ENCODE measurements at places on chromosomes 11 and 22.

- DNase-seq = no peak
Measured at GRCh38 chr11:68039526-68040086, 781 bp downstream of the TCIRG1 start.

GRCh38 chr11:69644071-69644961, 3.4 kb downstream of the CCND1 start:
- DNase-seq = no peak

- no peak for DNase-seq
Measured at GRCh38 chr22:31259798-31260473, 32.4 kb downstream of the PIK3IP1 start.

DNA sequence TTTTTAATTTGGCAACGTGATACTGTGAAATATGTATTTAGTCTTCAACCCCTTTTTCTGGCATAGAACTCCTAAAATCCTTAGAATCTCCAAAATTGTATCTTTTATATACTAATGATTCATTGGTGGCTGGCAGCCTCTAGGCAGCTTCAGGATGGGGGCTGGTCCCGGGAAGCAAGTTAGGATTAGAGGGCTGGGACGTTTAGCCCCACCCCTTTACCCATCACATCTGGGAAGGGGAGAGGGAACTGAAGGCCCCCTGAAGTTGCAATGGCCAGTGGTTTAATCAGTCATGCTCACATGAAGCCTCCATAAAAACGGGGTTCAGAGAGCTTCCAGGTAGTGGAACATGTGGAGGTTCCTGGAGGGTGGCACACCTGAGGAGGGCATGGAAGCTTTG, 7.1 kb downstream of the IL17RA start:
- DNase-seq = no peak

GRCh38 chr11:64562723-64563351, 28.2 kb upstream of the SLC22A12 start:
- no peak for DNase-seq

DNA sequence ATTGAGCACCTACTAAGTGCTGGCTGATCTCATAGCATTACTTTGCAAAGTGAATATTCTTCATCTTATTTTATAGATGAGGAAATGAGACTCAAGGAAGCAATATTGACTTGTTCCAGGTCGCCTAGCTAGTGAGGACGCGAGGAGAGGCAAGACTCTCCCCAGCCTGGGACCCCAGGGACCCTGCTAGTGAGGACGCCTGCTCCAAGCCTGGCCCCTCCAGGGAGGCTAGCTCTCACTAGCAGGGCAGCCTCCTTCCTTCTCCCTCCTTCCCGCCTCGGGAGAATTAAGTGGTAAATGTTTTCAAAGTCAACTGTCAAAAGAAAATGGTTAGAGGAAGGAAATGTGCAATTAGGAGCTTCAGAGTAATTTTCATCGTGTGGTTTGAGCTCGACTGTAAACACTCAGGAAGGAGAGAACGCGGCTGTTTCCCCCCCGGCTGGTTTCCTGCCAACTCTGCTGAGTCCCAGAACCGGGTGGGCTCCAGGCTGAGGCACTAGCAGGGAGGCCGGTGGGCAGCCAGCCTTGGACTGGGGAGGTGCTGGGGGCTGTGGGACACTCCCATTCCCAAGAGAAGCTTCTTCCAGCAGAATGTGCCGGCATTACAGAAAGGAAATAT, 17.9 kb downstream of the MYEOV start:
- no peak for DNase-seq

DNA sequence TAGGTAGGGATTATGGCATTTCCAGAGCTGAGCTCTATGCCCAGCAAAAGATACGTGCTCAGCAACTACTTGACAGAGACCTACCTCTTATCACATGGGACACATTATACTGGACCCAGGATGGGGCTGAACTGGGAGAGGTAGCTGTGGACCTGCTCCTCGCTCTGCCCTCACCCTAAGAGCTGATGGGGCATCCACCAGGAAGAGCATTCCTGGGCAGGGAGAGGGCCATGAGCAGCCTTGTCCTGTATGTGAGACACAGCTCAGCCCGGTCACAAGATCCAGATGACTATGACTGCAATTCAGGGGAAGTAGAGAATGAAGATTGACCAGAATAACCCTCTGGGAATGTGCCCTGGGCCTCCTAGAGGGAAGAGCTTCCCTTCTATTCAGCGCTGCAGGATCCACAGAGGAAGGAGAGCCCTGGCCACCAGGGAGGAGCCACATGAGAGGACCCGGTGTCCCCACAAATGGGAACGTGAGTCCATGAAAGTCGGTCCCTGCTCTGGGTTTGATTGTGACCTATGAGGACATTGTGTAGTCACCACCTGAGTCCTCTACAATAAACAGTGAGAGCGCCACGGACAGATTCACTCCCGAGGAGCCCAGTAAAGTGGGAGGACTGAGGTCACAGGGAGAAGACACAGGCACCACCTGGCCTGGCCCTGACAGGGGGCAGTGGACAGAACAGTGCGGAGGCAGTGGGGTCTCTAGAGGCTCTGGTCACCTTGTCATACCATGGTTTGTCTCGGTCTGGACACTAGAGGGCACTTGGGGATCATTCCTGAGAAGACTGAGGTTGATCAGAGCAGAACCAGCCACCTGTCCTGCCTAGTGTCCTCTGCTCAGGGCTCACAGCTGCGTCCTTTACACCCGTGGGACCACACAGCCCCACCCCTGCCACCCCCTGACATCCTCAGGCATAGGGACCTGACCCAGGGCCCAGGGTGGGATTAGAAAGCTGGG, 99.5 kb downstream of the ZNF280B start:
- DNase-seq = no peak

DNA sequence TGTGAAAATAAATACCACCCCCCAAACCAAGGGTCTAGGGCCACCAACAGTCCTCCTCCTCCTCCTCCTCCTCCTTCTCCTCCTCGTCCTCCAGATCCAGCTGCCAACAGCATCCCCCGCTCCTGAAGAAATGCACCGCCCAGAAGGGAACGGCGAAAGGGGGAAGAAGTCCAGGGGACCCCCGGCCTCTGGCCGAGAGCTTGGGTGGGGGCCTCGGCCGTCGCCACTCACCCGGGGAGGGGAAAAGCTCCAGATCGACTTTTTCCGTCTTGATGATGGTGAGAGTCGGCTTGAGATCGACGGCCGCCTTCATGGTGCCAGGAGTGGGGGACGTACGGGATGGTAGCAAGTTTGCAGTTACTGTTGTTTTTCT, 65.7 kb downstream of the ETS1 start:
- DNase-seq = no peak

DNA sequence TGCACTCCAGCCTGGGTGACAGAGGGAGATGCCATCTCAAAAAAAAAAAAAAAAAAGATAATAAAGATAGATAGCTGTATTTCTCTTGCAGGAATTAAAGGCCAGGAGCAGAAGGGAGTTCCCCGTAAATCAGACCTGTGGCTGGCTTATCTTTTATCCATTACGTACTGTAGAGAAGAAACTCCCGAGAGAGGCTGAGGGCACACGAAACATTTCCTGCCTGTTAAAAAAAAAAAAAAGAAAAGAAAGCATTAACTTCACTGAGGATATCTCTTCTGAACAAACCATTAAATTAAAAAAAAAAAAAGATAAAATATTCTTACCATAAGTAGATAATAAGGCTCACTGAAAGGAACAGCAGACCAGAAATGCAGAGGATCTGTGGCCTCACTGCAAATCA, 22.5 kb downstream of the P4HA3 start:
- DNase-seq = no peak

DNA sequence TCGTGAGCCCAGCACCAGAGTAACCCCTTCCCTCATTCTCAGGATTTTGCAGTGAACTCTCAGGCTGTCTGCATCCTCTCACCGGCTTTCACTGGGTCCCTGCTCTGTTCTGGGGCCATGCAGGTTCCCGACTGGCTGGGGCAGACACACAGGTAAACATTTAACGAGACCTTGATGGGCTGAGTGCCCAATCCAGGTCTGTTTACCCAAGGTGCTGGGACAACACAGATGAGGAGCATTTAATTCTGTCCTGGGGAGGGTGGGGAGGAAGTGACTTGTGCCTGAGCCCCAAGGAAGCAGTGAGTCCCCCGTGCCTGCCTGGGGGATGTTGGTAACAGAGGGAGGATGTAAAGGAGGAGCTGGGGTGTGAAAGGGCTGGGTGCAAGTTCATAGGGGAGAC, 4.4 kb downstream of the BIK start:
- DNase-seq = no peak

- no peak for DNase-seq
Measured at GRCh38 chr22:21828268-21828638, 39.2 kb downstream of the MAPK1 start.

- DNase-seq = no peak
Measured at GRCh38 chr11:72132646-72133045, 2.9 kb upstream of the FOLR3 start.

DNA sequence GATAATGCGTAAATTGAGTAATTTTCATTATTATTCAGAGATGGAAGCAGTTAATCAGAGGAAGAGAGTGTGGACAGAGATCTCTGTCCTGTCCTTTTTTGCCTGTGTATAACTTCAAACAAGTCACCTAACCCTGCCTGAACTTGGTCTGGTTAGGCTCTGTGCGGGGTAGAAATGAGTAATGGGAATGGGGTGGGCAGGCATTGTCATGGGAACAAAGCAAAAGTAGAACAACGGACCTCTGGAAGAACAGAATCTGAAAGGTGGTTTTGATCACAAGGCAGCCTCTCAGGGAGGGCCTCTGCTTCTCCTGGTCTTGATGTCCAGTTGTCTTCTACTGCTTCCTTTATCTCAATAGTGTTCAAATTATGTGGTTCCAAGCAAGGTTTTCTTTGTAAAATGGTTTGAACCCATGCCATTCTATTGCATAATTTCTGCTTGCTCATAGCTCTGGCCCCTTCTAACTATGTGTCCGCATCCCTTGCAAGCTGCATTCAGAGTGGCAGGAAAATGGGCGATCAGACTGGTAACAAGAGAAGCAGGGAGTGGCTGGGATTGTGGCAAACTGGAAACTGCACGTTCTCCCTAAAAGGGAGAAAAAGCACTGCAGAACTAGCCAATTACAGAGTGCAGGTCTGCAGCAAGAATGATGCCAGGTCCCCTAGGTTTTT, 76.1 kb downstream of the PRR5L start:
- no peak for DNase-seq

- no peak for DNase-seq
Measured at GRCh38 chr22:25900880-25901279, 158.9 kb downstream of the MYO18B start.

DNA sequence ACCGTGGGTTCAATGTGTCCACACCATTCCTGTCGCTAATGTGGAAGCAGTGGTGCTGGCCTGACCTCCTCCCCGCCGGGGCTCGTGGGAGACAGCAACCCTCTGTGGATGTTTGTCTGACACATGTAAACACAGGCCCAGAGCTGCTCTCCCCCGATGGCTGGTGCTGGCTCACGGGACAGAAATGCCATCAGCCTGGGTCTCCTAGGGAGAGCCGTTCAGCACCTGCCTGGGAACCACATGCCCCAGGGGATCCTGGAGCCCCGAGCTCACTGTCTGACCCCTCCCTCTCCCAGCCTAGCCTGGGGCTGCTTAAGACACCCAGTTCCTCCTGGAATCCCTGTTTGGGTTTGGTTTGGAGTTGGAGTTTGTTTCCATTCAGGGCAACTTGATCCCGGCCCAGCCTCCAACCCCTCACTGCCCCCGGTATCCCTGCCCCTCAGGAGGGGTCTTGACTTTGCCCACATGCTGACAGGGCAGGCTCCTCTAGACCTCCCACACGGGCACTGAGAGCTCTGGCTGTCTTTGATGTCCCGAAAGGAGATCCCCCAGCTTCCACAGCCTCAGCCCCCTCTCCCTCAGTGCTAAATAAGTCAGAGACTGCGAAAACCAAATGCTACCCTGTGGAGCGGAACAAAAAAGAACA, 50.9 kb upstream of the WNT11 start:
- no peak for DNase-seq

- DNase-seq = no peak
Measured at GRCh38 chr11:1437500-1437899, 47.8 kb downstream of the BRSK2 start.

- no peak for DNase-seq
Measured at GRCh38 chr11:12540075-12540680, 134.0 kb upstream of the TEAD1 start.

- DNase-seq = no peak
Measured at GRCh38 chr11:46541593-46542371, 52.0 kb downstream of the AMBRA1 start.

GRCh38 chr11:112751329-112751728, 209.9 kb upstream of the NCAM1 start:
- no peak for DNase-seq

DNA sequence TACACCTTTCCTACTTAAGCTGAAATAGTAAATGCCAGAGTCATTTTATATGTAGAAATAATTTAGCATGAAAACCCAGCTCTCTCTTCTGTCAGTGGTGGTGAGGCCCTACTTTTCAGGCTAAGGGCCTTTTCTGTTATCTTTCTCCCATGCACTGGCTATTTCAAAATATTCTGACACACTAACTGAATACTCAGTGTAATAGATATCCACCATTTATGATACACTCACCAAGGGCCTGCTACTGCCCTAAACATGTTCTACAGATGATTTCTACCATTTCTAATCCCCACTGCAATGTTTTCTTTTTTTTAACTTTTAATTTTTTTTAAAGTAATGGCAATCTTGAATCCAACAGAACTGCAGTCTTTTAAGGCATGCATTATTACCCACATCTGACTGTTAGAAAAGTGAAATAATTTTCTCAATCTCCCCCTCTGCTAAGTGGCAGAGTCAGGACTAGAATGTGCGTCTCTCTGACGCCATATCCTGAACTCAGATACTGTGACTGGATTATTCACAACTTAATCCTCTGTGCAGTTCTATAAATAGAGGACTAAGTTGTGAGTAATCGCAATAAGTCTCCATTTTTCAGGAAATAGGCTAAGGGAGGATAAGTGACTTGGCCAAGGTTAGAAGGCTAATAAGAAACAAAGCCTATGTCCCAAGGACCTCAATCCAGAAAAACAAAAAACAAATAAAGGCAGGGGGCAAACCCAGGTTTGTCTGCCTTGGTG, 44.0 kb downstream of the GRAMD1B start:
- DNase-seq = peak; percentile 82

DNA sequence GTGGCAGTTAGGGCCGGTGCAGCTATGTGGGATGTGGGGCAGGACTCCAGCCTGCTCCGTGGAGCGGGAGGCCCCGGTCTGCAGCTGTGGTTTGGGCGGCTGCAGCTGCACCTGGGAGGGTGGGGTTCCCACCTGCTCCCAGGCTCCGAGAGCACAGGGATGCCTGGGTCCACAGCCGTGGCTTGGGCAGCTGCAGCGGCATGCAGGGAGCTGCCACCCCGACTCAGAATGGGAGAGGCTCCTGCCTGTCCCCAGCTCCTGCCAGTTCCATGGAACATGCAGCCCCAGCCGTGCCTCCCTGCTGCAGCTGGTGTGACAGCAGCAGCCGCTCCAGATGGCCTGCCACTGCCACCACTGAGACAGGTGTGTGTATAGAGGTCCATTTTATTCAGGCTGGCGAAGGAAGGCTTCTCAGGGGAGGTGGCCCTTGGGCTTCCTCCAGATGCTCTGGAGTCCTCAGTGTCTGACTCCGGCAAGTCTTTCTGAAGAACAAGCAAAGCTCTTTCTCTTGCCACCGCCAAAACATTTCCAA, 21.8 kb upstream of the UPK3A start:
- DNase-seq = no peak

- no peak for DNase-seq
Measured at GRCh38 chr11:34238533-34238932, 119.3 kb downstream of the ABTB2 start.
